ENCODE measurements at places on chromosomes 4 and X. TPM values are rescaled to one million over a fixed set of nuclear protein-coding genes. Genes with fewer than 3 reads are reported as not detected.

Gene GLOD5
- total RNA-seq = not detected

Gene PAK3
- total RNA-seq = not detected

Gene CHST7
- 2.7 TPM for total RNA-seq

Gene CXCL5
- not detected for total RNA-seq

Gene SPACA5
- total RNA-seq = not detected

Gene TIMM8A
- total RNA-seq = 12.0 TPM

Gene FBXO8
- total RNA-seq = 22.4 TPM

DNA sequence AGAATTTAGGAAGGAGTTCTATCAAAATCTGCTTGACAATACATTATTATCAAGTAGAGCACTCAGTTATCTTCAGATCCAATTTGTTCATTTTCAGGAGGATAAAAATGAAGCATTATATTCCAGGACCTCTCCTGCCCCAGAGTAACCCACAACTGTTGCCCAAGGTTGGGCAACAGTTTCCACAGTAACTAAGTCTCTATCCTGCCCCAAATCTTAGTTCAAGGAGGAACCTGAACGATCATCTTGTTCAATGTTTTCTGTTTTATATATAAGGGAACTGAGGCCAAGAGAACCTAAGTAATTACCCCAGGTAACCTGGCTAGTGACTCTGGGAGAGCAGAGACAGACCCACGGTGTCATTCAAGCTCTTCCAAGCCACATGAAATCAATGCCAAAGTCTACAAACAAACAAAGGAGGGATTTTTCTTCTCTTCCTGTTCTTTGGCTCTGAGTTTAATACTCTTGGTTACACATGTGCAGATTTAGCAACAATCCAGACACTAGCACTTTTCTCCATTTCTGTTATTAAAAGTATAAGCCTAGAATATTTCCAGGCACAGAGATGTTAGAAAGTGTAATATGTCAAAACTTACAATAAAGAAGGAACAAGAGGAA lies 105.6 kb downstream of the C4orf51 start:
- DNase-seq = no peak

- DNase-seq = peak; percentile 56
Observed at GRCh38 chrX:149527705-149528104, 13.1 kb upstream of the EOLA1 start.

- no peak for DNase-seq
Observed at GRCh38 chr4:185735866-185736400, 76.1 kb downstream of the SORBS2 start.

DNA sequence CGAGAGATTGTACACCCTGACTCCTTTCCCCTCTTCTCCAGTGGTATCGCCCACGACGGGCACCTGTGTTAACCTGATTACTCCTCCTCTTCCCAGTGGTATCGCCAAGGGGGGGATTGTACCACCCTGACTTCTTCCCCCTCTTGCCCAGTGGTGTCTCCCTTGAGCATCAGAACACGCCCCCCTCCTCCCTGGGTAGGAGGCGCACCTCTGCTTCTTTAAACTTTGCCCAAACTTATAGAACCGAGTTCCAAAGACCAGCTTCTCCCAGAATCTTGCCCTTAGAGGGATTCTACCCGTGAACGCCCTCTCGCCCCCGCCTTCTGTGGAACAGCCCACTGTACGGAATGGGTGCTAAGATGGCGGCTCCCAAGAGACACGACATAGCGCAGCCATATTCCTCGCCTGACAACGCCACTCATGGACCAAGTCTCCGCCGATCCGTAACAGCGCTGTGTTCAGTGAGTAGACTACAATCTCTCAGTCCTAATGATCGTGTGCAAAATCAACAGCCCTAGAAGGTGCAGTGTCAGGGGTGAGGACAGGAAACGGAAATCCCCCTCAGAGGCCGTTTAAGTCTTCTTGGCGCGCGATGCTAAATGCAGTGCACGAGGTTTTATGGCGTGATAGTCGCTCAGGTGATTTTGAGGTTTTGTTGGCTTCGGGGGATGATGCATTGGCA lies 4.2 kb upstream of the ZNF157 start:
- DNase-seq = peak; percentile 90

DNA sequence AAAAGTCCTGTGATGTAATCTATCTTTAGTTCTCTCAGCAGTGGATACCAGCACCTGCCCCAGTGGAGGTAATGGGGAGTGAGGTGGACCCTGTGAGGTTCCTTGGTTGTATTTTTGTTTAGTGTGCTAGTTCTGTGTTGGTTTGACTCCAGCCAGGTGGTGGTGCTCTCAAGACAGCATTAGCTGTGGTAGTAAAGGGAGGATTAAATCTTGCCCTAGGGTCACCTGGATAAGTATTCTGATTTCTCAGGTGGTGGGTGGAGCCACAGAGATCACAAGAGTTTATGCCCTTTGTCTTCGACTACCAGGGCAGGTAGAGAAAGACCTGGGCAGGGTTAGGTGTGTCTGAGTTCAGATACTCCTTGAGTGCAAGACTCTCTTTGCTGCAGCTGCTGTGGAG lies 176.3 kb upstream of the EDA2R start:
- DNase-seq = no peak

- DNase-seq = no peak
Observed at GRCh38 chr4:36494016-36494415, 212.6 kb downstream of the DTHD1 start.

DNA sequence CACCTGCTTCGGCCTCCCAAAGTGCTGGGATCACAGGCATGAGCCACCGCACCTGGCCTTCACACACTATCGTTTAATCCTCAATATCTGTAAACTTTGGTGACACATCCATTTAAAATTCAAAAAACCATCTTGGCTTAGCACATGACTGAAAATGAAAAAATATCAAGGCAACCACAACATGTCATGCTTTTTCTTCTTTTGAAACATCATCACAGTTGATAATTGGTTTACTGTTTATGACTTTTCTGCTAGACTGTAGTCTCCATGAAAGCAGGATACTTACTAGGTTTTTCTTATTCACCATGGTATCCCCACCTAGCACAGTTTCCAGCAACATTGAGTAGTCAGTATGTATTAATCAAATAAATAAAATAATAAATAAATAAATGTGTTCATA lies 11.0 kb downstream of the GNRHR start:
- no peak for DNase-seq

GRCh38 chr4:60133375-60133774 lies 1066.8 kb upstream of the ADGRL3 start:
- DNase-seq = no peak

DNA sequence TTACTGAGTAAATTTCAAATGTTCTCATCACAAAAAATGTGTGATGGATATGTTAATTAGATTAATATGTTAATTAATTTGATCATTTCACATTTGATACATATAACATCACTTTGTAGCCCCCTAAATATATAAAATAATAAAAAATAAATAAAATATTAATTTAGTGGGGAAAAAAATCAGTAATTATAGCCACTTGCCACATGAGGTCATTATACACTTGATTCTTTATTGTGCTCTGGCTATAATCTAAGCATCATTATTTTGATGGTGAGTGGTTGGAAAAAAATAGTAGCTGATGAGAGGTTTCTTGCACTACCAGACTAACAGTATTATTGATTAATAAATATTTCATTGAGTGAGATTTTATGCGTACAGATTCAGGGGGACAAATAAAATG lies 57.4 kb downstream of the DCK start:
- no peak for DNase-seq

- DNase-seq = no peak
Observed at GRCh38 chr4:184744236-184744635, 10.3 kb upstream of the CENPU start.

DNA sequence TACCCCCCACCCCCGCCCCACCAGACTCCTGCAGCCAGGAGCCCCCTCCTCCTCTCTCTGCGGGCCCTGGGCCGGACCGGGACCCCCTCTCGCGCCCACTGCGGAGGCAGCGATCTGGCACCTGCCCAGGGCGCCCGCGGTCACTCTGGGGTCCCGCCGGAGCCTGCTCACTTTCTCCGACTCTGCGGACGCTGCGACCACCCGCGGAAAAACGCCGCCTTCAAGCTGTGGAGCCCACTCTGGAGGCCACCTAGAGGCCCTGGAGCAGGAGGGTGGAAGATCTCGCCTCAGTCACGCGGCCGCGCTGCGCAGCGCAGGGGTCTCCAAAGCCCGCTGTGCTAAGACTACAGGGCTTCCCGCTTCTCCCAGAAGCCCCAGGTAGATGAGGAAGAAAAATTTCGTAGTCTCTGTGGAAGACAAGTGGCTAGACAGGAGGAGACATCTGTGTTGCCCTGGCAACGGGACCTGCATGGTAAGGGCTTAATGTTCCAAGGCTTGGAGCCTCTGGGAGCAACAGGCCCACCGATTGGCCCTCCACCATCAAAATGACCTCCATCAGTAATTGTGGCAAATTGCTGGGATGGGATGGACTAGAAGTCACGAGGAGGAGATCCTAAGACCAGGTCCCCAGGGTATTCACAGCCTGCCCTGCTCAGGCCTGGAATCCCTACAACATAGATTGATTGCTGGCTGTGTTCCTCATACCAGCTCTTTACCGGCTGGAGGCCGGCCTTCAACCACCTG lies at the start of gene PNMA6F:
Gene PNMA6F, minus strand, starts transcription at position 387 of the 744 bp plus-strand sequence. CDS start 1,093 bp downstream, outside the sequence.
- DNase-seq = no peak

DNA sequence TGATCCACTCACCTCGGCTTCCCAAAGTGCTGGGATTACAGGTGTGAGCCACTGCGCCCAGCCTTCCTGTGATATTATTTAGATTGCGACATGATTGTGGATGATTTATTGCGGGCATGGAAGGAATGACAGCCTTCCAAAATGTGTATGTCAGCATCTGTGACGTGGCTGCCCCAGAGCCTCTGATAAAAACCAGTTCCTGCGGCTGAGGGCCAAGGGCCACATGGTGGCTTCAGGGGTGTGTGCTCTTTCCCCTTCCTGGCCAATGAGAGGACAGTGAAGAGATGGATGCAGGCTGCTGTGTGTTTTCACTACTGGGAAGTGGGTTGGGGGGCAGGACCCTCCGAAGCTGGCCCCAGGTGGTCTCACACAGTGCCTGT lies 57.4 kb upstream of the HGFAC start:
- DNase-seq = no peak

DNA sequence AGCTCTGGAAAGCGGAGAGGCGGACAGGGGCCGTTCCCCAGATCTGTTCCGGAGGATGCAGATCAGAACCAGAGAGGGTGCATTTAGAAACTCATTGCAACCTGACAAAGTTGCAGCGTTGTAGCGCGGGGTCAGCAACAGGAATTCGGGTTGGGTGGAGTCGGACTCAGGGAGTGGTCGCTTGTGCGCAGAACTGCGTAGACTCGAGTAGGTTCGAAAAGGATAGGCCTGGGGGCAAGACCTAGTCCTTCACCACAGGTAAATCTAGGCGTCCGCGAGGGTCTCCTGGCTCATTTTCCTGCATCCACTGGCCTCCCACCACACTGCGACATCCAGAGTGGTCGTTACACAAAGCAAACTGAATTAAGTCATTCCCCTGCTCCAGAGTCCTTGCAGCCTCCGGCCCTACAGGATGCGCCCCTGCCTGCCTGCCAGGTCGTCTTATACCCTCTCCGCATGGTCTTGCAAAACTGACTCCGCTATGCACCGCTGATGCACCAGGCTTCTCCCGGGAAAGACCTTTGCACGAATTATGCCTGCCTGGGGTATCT lies 4.7 kb upstream of the ZNF518B start:
- no peak for DNase-seq

DNA sequence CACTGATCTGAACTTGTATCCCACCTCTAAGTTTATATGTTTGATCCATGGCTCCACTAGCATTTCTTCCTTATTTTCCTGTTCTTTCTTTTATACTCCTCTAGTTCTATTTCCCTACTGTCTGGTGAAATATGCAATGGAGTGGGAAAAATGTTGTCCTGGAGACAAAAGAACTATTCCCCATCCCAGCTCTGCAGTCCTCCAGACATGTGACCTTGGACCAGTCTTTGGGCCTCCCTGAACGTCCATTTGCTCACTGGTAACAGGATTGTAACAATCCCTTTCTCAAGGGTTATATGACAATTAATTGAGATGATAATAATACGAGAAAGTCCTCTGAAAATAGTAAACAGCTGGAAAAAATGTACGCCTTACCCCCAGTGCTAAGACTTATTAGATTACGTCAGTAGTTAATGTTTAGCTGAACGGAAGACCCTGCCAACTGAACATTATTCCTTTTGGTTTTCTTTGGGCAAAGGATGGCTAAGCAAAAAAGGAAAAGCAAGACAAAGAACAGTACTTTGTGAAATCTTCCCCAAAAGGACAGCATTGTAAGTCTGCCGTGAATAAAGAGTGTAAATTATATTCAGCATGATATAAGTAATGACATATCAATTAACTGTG lies 302.3 kb upstream of the PPARGC1A start:
- DNase-seq = no peak

DNA sequence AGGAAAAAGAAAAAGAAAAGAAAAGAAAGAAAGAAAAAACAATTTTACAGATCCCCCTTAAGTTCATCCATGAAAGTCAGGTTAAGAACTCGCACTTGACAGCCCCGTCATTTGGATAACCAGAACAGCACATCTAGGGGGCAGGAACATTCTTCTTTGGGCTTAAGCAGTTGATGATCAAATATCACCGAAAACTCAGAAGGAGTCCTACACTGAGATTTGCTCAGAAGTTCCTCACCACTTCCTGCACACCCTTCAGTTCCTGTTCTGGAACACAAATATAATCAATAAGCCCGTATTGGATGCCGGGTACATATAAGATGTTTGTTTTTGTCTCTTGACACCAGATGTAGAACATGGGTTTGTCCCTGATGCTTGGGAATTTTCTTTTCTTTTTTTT lies 14.7 kb downstream of the NLGN3 start:
- DNase-seq = no peak

GRCh38 chr4:105709081-105709450 lies 482 bp downstream of the GSTCD start:
- DNase-seq = no peak

GRCh38 chr4:61531188-61531587 lies 331.1 kb downstream of the ADGRL3 start:
- DNase-seq = no peak

GRCh38 chrX:42708222-42708621 lies 69.7 kb downstream of the PPP1R2C start:
- no peak for DNase-seq

- no peak for DNase-seq
Observed at GRCh38 chrX:13153796-13154195, 109.4 kb upstream of the FAM9C start.

- DNase-seq = no peak
Observed at GRCh38 chr4:120826449-120826848, 96.1 kb downstream of the PRDM5 start.

GRCh38 chr4:31100536-31100935 lies 380.4 kb downstream of the PCDH7 start:
- DNase-seq = no peak

GRCh38 chr4:98908703-98909262 lies 20.1 kb downstream of the EIF4E start:
- no peak for DNase-seq

GRCh38 chrX:110795645-110796406 lies at the start of gene CHRDL1:
CHRDL1 (minus strand) TSS chrX:110795817; CDS start chrX:110792181, 3,636 bp downstream.
- no peak for DNase-seq

- DNase-seq = no peak
Observed at GRCh38 chr4:174122705-174123104, 160.8 kb downstream of the FBXO8 start.

GRCh38 chr4:115515772-115516171 lies 402.4 kb upstream of the NDST4 start:
- no peak for DNase-seq

GRCh38 chr4:158860856-158861255 lies 92.0 kb downstream of the FNIP2 start:
- DNase-seq = no peak
